GM19239 (cell line): ENCODE measurements at places on chromosomes 16 and 17.

- DNase-seq = no peak
Observed at GRCh38 chr17:36629970-36630502, 28.7 kb downstream of the MRM1 start.

GRCh38 chr17:79563237-79564013 is 47.4 kb downstream of the RBFOX3 start:
- DNase-seq = no peak

DNA sequence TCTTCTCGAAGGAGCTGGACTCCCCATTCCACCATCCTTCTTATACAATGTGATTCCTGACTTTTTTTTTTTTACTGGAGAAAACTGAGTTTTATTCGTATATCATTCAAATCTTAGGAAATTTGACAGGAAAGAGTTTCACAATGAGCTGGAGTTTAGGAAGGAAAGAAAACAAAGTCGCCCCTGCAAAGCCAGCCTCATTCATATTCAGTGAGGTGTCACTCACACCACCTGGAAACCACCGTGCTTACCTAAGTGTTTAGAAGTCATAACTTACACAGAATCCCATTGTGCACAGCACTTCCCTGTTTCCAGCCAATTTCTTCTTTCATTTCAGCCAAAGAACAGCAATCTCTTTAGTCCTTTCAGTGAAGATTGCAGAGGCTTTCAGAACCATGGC is 90.3 kb upstream of the CHMP6 start:
- no peak for DNase-seq

DNA sequence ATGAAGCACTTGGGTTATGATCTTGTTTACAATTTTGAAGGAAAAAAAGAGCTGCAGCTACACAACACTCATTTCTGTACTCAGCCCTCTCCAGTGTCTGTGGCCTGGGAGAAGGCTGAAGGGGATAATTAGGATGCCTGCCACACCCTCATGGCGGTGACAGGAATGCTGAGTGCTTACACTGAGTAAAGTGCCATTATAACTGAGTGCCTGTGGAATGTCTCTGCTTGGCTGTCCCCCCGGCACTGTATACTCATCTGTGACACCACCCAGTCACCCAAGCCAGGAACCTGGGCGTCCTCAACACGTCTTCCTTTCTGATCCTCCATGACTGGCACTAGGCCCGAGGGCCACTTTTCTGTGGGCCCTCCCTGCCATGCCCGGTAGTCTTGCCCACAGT is 3.5 kb upstream of the MRPL38 start:
- DNase-seq = no peak

GRCh38 chr16:56798955-56799354 is 66.1 kb upstream of the SLC12A3 start:
- DNase-seq = no peak

- DNase-seq = no peak
Observed at GRCh38 chr17:28716740-28717577, 709 bp downstream of the RAB34 start.

DNA sequence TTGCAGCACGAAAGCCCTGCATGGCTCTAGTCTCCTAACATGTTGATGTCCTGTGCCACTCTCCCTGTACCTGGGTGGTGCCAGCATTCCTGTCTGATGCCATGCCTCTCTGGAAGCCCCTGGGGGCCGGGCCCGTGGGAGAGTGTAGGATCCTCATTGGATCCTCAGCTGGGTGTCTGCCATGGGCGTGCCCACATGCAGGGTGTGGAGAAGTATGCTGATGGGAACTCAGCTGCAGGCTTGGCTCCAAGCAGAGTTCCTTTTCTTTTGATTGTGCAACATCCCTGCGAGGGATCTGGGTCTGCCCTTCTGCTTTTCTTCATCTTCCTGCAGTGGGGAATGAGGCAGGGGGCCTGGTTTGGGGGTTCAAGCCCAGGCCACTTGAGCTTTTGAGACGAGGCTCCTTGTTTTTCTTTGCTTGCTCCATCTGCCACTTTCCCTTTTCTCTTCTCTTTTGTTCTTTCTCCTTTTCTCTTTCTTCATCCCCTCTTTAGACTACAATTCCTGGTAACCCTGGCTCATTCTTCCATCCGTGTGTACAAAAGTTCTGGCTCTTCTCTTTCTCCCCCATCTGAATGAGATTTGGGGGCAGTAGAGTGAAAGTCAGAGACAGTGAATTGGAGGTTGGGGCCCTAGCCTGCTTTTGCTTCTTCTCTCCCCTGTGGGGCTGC is 32.9 kb downstream of the KSR1 start:
- DNase-seq = no peak

DNA sequence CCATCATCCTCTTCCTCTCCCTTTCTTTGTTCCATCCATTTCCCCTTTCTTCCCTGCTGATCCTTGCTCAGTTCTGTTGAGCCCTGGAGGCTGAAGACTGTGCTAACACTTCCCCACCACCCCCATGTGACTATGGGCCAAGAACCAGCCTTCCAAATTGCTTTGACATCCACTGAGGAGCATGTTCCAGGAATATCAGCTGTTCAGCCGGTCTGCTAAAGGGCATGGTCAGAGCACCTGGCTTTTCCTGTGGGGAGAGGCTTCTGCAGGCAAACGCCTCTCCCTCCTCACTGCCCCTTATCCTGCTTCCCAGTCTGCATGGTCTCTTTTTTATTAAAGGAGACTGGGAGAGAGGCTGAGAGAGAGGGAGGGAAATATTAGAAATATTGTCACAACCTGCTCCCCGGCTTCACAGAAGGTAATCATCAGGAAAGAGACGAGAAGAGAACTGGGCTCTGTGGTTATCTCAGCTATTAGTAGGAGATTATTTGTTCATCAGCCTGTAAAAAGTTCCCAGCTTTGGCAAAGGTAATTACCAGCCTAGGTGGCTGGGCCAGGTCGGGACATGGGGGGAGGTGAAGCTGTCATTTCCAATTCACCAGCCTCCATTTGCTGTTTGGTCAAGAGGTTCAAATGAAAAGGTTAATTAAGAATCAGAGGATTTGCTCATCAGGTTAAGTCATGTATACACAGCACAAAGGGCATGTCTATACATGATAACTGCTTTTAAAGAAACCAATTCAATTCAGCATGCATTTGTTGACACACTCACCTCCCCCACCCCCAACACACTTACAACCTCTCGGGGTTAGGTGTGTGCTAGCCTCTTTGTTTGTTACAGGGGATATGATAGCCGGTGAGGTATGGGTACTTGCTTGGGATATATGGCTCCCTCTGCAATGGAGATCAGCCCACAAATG is 83.7 kb upstream of the CRHR1 start:
- no peak for DNase-seq

GRCh38 chr16:77273815-77274214 is 74.6 kb downstream of the SYCE1L start:
- no peak for DNase-seq

- no peak for DNase-seq
Observed at GRCh38 chr17:80820331-80820730, 171.3 kb upstream of the CHMP6 start.

DNA sequence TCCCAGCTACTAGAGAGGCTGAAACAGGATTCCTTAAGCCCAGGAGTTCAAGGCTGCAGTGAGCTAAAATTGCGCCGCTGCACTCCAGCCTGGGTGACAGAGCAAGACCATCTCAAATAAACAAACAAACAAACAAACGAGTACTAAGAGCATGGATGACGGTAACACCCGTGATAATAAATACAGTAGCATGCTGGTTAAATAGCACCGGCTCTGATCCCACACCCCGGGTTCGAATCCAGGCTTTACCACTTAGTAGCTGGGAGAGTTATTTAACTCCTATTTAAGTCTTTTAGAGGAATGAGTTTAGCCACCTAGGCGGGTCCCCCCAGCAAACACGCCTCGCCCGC is 301 bp upstream of the METTL22 start:
- DNase-seq = no peak

GRCh38 chr17:15095935-15096334 is 169.2 kb downstream of the PMP22 start:
- DNase-seq = no peak

- no peak for DNase-seq
Observed at GRCh38 chr17:77332981-77333685, 192.4 kb downstream of the SEC14L1 start.

DNA sequence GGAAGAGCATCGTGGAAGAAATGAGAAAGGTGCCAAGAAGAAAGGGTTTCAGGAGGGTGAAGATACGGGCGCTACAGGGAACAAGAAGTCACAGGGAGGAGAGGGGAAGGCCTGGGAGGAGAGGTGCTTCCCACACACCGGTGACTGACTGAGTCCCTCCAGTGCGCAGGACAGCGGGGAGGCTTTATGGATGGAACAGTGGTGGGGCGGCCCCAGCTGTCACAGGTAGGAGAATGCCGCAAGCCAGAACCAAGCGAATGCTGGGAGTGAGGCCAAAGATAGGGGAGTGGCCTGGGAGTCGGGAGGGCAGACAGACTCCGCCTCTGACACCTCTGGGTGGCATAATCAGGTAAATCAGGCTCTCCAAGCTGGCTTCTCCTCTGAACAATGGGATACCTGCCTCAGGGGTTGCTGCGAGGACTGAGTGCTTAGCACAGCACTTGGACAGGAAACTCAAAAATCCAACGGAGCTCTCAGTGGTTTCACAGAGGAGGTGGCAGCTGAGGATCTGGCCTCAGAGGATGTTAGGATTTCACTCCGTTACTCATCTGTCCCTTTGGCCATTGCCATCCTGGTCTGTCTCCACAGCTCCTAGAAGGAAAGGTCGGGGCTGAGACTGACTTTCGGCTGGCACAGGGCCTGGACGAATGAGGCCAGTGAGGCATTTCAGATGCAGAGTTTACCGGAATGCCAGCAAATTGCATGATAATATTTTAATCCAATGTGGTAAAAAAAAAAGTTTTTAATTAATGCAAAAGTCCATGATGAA is 717 bp upstream of the CNP start:
- peak; percentile 62 for DNase-seq

- no peak for DNase-seq
Observed at GRCh38 chr16:80802138-80802537, 2.3 kb downstream of the CDYL2 start.

GRCh38 chr17:79109584-79109983 is 35.0 kb downstream of the ENGASE start:
- DNase-seq = no peak

GRCh38 chr17:78484271-78485246 is 92.6 kb downstream of the DNAH17 start:
- peak; percentile 75 for DNase-seq

DNA sequence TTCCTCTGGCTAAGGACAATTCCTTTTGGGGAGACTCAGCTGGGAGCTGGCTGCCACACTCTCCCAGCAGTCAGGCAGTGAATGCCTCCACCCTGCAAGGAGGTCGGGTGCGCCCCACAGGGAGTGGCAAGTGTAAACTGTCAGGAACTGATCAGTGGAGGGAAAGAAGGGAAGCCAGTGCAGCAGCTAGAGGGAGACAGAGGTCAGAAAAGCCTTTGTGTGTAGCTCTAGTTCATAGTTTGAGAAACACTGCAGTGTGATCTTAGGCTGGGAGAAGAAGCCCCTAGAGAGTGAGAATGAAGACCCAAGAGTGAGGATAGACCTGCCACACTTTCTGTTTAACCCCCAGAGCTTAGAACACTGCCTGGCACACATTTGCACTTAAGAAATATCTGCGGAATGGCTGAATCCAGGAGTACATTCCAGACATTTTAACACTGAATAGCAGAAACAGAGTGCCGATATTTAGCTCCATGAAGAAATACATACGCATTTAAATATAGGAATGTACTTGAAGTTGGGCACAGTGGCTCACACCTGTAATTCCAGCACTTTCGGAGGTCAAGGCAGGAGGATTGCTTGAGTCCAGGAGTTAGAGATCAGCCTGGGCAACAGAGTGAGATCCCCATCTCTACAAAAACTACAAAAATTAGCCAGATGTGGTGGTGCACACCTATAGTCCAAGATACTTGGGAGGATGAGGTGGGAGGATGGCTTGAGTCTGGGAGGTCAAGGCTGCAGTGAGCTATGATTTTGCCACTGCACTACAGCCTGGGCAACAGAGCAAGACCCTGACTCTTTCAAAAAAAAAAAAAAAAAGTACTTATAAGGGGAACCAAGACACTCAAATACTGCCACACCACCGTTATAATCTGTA is 11.1 kb upstream of the SLC5A11 start:
- no peak for DNase-seq

DNA sequence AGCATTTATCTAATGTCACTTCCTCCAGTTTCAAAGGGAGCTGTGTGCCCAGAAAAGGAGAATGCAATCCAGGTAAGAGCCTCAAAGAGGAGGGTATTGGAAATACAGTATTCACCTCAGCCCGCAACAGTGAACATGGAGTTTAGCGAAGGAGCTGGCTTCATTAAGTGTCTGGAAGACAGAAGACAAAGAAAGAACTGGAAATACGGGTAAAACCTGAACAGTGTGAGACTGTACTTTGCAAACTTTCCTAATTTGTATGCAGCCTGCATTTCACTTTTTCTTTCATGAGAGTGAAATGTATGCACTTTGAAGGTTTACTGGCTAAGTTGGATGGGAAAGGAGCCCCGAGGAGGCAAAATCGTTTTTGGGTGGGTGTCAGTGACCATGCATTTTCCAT is 478.4 kb downstream of the HS3ST3B1 start:
- no peak for DNase-seq

DNA sequence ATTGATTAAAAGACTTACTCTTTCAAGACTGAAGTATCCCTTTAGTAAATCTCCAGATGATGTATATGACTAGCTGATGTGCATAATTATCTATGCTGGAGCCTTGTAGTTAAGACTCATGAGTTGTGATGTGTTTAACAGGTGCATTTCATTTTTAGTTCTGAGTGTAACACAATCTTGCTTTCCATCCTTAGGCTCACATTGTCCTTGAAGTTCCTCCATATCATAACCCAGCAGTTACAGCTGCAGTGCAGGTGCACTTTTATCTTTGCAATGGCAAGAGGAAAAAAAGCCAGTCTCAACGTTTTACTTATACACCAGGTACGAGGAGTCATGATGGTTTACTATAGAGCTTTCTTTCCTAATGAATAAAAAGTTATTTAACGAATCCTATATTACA is 52.9 kb downstream of the ESRP2 start:
- DNase-seq = no peak

- no peak for DNase-seq
Observed at GRCh38 chr17:78714534-78714933, 67.5 kb downstream of the CYTH1 start.

DNA sequence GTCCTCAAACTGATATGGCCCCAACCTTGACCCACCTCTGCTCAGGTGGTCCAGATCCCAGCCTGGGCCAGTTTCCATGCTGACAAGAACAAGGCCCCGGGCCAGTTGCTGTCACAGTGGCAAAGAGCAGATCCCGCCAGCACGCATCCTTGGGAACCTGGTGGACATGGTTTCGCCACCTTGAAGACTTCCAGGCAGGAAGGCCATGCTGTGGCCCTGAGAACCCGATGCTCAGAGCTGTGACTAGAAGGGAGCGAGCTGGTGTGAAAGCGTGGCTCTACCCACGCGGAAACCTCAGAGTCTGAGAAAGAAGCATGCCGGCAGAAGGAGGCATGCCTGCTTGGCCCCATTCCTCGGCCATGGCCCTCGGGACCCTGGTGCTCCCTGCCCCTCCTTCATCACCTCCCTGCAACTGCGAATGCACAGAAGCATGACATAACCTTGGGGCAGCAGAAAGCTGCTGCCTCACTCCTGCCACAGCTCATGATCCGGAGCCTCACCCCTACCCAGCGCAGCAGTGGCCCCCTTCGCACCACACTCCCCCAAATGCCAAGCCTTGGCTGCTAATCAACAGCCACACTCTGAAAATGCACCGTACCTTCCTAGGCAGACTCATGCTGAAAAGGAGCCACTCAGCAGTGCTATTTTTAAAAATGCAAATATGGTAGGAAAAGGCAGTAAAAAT is 33.2 kb downstream of the UBE2O start:
- DNase-seq = no peak
